ENCODE measurements at places on chromosomes 1 and 21. TPM values are rescaled to one million over a fixed set of nuclear protein-coding genes. Genes with fewer than 3 reads are reported as not detected.

Gene OR2T11
- total RNA-seq: not detected

DNA sequence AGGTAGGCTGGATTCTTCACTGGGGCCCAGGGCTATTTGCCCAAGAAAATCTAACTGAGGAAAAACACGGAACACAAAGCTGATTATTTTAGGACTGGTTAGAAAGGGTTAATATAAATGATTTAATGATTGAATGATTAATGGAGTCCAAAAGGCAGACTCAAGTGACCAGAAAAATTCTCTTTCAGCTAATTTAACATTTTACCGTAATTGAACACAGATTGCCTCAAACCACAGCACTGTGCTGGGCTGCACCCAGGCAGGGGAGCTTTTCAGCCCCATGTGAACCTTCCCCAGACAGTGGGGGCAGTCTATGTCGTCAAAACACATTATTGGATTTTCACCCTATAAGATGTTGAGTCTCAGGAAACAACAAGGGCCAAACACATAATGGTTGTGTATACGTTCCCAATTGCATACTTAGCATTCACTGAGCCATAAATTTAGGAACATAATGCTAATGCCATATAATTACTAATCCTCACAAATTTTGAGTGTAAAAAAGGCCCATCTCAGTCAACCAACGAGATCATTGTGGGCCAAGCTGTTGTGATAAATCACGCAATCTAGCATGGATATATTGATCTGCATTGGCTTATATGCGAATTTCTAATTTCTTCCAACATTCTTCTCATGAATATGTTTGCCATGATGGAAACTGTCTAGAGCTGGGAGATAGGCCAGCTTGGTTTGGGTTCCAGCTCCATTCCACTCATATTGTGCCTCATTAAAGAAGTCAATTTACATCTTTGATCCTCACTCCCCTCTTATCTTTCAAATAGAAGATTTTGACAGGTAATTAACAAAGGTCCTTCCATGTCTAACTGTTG, 27.7 kb downstream of the DSCAM start:
- DNase-seq: no peak

Gene SELP
- total RNA-seq: 61.5 TPM

GRCh38 chr21:35940074-35940927, 120.0 kb downstream of the SETD4 start:
- no peak for DNase-seq

Gene LCE2B
- total RNA-seq: not detected

Gene IVL
- not detected for total RNA-seq

GRCh38 chr1:236692742-236693141, 6.4 kb downstream of the ACTN2 start:
- DNase-seq: no peak

DNA sequence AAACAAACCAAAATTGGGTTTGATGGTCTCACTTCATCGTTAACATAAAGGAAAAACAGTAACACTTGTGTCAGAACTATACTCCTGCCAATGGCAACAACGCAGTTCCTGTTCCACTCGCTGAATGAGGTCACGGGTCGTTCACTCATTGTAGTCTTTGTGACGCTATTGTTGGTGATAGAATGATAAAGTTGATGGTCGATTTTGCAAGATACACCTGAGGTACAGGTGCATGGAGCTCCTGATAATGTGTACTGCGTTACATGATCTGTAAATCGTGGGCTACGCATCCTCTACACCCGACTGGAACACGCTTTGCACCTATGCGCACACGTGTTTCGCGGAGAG, 391 bp upstream of the CENPS start:
- DNase-seq: no peak

GRCh38 chr1:25683177-25683576, 66.6 kb downstream of the MAN1C1 start:
- no peak for DNase-seq

DNA sequence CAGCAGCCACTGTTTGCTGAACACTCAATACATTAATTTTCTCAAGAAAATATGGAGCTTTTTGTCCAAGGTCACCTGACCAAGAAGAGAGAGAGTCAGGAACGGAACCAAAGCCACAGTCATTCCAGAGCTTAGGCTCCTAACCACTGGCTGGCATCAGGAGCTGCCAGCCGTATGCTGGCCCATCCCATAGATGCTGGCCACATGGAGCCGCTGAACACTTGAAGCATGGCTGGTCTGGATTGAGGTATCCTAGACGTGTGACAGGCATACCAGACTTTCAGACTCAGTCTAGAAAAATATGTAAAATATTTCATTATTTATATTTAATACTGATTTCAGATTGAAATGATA, 458.7 kb downstream of the MATN1 start:
- no peak for DNase-seq

DNA sequence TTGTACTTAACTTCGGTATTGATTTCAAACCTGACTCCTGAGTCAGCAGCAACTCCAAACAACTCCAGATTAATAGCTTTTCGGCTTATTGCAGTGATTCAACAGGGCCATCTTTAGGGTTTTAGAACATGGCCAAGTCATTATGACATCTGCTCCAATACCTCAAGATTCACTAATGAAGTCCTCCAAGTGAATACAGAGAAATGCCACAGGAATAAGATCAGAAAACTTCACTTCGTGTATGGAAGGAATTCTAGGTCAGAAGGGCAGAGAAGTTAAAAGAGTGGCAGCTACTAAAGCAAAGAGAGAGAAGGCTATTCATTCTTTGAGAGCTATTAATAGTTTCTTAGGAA, 7.6 kb upstream of the C1orf116 start:
- DNase-seq: no peak

DNA sequence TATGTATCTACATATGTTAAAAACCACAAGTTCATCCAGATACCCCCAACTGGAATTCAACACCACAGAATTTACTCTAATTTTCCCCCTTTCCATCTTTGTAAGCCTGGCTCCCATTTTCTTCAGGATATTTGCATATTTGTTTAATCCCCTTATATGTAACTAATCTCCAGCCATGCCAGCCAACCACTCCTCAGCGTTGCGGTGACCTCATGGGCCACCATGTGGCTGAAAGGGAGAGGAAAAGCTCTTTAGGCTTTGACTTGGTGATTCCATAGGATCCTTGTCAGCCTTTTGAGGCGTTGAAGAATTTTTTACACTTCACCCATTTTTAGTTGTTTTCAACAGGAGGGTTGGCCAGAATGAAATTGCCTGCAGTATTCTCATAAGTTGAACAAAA, 10.0 kb downstream of the CLDN19 start:
- DNase-seq: no peak

Gene DNASE2B
- total RNA-seq: 21.7 TPM

Gene SLC9C2
- total RNA-seq: 0.26 TPM

DNA sequence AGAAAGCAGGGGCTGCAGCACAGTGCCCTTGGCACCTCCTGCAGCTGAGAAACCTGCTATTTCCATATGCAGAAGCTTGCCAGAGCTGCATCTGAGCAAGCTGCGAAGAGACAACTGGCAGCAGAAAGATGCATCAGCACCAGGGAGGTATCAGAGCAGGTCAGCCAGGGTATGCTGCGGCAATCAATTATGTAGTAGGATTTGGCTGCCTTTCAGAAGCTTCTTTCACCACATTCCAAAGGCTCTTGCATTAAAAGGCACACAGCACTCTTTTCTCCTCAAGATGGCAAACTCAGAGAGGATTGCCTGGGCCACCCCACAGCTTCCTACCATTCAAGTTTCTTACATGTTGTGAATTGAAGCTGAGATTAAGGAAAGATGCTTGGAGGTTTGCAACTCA, 47.6 kb upstream of the RAP1A start:
- DNase-seq: no peak

GRCh38 chr21:45655124-45655523, 11.6 kb downstream of the PCBP3 start:
- DNase-seq: no peak

- no peak for DNase-seq
Measured at GRCh38 chr1:175150596-175151319, 41.8 kb downstream of the KIAA0040 start.

DNA sequence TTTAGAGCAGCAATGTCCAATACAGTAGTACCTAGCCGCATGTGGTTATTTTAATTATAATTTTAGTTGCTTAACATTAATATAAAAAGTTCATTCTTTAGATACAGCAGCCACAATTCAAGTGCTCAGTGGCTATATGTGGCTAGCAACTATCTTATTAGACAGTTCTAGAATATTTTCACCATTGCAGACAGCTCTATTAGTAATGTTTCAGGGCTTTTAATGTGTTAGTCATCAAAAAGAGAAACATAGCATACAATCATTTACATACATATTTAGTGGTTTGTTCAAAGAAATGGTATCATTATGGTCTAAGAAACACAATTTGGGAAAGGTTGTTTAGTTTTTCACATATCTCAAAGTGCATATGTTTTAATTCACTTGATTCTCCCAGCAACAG, 66.6 kb upstream of the DYNLT5 start:
- no peak for DNase-seq

GRCh38 chr21:41387824-41388223, 26.0 kb downstream of the MX2 start:
- no peak for DNase-seq

DNA sequence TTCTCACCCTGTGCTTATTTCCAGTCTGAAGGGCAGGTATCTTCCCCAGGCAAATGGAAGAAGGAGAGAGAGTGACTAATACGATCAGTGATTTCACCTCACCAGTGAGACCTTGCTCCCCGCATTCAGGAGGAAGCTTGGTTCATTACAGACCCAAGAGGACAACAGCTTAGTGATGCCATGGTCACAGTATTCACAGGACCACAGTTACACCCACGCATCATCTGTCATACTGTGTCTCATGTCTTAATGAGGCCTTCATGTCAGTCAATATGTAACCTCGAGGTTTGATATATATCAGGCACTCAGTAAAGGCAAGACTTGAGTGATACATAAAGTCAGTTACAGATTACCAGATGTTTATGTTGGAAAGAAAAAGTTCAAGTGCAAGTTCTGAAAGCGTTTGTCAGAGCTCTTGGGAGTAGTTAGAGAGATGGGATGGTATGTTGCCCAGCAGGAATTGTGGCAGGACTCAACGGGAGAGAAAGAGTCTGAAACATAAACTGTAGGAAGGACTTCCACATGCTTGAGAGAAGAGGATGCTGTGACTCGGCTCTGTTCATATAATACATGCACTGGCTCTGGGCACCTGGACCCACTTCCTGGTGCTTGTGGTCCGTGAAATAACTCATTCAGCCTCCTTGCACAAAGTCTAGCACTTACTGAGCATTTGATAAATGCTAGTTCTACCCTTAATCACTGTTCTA, 33.3 kb downstream of the GNPAT start:
- DNase-seq: no peak

Gene GBP1
- total RNA-seq: 42.2 TPM

- no peak for DNase-seq
Measured at GRCh38 chr1:61110554-61110953, 28.2 kb downstream of the NFIA start.

GRCh38 chr21:43803558-43804300, 14.4 kb downstream of the RRP1 start:
- no peak for DNase-seq

Gene ARHGEF16
- 12.2 TPM for total RNA-seq

DNA sequence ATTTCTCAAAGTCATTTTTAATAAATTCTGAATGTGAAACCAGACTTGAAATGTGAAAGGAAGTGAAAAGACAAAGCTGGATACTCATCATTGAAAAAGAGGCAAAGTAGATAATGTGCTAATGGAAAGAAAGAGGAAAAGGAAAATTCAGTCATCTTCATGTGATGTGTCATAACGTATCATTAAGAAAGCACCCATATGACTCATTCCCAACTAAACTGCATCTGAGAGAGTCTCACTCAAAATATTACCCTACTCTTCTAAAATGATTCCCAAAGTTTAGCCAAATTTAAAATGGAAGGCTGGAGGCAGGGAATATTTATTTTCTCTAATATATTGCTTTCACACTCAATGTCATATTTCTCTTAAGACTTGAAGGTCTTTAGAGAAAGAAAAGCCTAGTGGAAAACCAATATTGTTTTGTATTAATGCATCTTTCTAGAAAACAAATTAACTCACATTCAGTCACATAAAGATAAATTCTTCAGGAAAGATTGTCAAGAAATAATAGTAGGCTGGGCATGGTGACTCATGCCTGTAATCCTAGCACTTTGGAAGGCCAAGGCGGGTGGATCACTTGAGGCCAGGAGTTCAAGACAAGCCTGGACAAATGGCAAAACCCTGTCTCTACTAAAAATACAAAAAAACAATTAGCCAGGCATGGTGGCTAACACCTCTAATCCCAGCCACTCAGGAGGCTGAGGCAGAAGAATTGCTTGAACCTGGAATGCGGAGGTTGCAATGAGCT, 129.9 kb downstream of the SLC30A10 start:
- no peak for DNase-seq

- DNase-seq: no peak
Measured at GRCh38 chr21:31022306-31022705, 16.0 kb downstream of the KRTAP19-8 start.

- DNase-seq: peak; percentile 78
Measured at GRCh38 chr1:155977690-155978324, 540 bp downstream of the ARHGEF2 start.

- no peak for DNase-seq
Measured at GRCh38 chr21:42038826-42039425, 28.8 kb upstream of the ZBTB21 start.

DNA sequence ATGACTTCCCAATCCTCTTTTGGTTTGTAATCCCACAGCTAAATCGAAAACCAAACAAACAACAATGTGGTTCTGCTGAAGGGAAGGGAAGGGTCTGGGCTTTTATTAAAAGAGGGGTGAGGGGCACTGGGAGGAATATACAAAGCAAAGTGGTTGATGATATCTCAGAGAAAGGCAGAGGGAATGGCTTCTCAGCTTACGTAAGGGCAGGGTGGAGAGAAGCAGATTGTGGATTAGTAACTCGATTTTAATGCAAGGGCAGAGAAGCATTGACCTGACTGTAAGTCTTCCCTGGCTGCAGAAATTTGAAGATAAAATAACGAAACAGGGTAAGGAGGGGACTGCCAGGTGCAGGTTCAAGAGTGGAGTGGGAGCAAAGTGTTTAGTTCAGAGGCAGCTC, 438.2 kb upstream of the LRRC7 start:
- DNase-seq: no peak

GRCh38 chr1:22691031-22691753, 19.4 kb upstream of the EPHB2 start:
- no peak for DNase-seq

- DNase-seq: no peak
Measured at GRCh38 chr1:156812293-156812990, 4.2 kb downstream of the SH2D2A start.
